ENCODE measurements at places on chromosomes 3 and 15. TPM values are rescaled to one million over a fixed set of nuclear protein-coding genes. Genes with fewer than 3 reads are reported as not detected.

IVD gene
- 80.0 TPM for total RNA-seq

EPB42 gene
- not detected for total RNA-seq

VEPH1 gene
- 18.3 TPM for total RNA-seq

SHC4 gene
- total RNA-seq = 0.30 TPM

ACAN gene
- total RNA-seq = 0.71 TPM

ANKRD63 gene
- total RNA-seq = 0.26 TPM

RNF7 gene
- total RNA-seq = 113 TPM

HIGD2B gene
- total RNA-seq = not detected

MRPL47 gene
- 81.4 TPM for total RNA-seq

ERC2 gene
- 20.9 TPM for total RNA-seq

SEMA3G gene
- 1.5 TPM for total RNA-seq

A4GNT gene
- not detected for total RNA-seq

DNA sequence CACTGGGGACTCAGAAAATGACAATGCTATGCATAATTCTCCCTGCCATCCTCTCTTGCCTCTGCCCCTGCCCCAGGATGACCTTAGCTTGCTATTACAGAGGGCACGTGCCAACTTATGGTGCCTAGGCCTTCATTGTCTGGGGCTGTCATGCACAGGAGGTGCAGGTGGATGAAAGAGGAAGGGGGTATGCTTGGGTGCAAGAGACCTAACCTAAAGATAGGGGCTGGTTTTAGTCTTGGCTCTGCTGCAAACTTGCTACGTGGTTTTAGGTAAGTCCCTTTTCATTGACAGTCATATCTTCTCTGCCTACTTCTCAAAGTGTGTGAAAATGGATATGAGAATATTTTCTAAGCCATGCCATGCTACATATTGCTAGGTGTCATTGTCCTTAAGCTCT lies 161.3 kb downstream of the EPHB1 start:
- DNase-seq = no peak

DNA sequence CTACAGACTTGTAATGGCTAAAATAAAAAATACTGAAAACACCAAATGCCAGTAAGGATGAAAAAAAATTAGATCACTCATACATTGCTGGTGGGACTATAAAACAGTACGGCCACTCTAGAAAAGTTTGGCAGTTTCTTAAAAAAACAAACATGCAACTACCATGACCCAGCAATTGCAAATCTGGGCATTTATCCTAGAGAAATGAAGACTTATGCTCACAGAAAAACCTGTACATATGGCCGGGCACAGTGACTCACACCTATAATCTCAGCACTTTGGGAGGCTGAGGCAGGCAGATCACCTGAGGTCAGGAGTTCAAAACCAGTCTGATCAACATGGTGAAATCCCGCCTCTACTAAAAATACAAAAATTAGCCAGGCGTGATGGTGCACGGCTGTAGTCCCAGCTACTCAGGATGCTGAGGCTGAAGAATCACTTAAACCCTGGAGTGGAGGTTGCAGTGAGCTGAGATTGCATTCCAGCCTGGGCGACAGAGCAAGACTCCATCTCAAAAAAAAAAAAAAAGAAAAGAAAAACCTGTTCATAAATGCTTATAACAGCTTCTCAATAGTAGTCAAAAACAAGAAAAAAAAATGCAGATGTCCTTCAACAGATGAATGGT lies 5.6 kb downstream of the TP53BP1 start:
- DNase-seq = no peak

- no peak for DNase-seq
Observed at GRCh38 chr15:99656205-99656604, 77.0 kb downstream of the LYSMD4 start.

DNA sequence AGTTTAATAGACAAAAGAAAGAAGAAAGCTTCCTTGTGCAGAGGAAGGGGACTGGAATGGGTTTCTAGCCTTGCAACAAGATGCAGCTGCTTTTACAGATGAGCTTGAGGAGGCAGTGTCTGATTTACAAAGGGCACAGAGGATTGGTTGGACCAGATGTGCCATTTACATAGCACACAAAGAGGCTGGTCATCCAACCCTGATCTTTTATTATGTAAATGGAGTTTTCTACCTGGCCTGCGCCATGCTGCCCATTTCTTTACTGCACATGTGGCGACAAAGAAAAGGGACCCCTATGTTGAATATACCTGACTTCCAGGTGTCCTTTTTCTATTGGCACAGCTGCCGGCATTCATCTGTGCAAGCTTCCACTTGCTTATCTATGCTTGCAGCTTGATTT lies 409.4 kb upstream of the FRG2C start:
- DNase-seq = peak; percentile 50

DNA sequence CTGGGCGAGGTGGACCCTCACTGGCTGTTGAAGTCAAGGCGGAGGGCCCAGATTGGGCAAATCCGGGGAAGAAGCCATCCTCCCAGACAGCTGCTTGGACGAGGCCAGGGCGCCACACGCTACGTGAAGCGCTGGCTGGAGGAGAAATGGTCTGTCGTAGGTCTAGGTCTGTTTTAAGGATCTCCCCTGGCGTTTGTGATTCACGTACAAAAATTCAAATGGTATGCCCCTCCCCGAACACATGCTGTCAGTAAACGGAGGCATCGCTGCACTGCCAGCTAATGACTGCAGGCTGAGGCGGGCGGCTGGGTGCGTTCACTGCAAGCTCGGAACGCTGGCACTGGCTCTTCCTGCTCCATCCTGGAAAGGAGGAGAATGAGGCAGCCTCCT lies 69.9 kb downstream of the EPHB3 start:
- no peak for DNase-seq

DNA sequence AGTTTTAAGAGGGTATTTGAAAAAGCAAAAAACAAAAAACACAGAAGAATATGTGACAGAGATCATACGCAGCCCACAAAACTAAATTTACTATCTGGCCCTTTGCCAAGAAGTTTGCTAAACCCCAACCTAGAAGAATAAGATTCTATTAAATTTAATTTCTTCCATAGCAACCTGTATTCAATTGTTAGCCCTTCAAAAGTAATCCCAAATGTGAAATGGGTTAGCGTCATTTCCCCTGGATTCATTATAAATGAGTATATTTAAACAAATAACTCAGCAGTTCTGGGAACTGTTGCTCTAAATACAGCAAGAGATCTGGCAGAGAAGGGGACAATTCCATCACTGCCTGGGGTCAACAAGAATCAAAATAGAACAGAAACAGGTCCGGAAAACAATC lies 56.8 kb downstream of the CERS3 start:
- DNase-seq = no peak

DNA sequence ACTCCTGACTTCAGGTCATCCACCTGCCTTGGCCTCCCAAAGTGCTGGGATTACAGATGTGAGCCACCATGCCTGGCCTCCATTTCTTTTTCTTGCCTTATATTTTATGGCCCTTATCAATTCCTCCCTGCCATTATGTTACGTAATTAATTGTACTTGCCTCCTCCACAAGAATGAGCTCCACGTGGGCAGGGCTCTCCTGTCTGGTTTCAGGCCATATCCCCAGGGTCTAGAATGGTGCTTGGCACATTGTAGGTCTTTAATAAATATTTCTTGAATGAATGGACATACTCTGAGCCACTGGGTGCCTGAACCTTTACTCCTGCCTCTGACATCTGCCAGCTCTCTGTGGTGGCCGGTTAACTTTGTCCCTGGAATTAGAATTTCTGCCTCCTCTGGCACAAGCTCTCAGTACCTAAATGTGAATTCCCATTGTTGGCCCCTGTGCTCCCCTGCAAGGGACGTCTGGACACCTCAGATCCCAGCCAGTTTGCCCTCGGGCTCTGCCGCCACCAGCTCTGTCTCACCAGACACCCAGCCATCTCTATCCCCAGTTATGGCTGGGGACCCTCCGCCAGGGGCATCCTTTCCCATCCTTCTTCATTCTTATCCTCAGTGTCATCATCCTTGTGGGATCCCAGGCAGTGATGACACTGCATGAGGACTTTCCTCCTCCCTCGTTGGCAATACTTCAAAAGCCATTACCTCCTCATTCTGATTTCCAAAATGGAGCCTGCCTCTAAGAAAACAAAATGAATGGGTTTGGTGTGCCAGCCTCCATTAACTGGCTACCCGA lies 165.6 kb upstream of the SMAD3 start:
- no peak for DNase-seq

- no peak for DNase-seq
Observed at GRCh38 chr15:62107571-62108121, 40.9 kb downstream of the C2CD4A start.

DNA sequence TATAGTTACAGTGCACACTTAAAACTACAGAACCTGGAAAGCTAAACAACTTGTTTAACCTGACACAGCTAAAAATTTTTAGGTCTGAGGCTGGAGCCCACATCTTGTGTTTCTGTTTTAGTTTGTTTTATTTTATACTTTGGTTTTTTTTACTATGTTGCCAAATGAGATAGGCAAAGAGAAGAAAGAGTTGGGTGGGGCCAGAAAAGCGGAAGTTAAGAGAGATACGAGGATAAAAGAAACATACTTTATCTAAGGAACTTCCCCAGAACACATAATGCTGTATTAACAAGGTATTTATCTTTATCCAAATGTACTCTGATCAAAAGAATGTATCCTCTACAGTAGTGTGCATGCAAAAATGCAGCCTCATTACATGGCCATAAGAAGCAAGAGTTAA lies 1145.7 kb downstream of the EPHA3 start:
- no peak for DNase-seq

DNA sequence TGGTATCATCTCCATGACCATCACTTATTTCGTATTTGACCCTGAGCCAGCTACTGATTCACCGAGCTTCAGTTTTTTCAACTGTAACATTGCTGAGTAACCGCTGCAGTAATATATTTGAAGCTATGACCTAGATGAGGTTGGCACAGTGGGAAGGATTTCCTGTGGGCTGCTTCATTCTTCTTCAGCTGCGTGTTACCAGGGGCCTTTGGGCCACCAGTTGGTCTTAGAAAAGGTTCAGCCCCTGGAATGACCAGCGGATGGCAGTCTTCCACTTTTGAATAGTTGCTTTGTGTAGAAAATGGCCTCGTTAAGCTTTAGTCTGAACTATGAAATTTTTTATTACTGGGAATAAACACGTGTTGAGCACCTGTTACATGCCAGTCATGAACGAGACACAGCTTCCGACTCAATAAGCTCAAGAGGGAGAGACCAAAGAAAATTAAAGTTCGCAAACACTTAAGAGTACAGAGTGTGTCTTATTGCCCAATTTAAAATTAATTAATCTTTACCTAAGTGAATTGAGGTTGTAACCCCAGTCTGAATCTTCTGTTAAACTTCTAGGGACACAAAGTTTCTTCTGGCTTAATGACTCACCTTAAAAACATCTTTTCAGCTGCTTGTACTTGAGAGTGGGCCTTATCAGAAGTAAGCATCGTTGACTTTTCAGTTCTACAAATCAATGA lies 57.6 kb upstream of the NR2E3 start:
- no peak for DNase-seq

GRCh38 chr3:179565496-179565895 lies 2.8 kb downstream of the ACTL6A start:
- no peak for DNase-seq

- DNase-seq = no peak
Observed at GRCh38 chr3:2985479-2985878, 124.7 kb downstream of the IL5RA start.

All from H1 (cell line).